Activated CD8-positive, alpha-beta memory T cell treated with anti-CD3 and anti-CD28 coated beads, Interleukin-2, amount 50 U/mL, for 4 hours (primary cell): ENCODE measurements at places on chromosomes 13 and 19.
A peak's percentile ranks its signal among the peaks of the same experiment; 100 is the strongest.

DNA sequence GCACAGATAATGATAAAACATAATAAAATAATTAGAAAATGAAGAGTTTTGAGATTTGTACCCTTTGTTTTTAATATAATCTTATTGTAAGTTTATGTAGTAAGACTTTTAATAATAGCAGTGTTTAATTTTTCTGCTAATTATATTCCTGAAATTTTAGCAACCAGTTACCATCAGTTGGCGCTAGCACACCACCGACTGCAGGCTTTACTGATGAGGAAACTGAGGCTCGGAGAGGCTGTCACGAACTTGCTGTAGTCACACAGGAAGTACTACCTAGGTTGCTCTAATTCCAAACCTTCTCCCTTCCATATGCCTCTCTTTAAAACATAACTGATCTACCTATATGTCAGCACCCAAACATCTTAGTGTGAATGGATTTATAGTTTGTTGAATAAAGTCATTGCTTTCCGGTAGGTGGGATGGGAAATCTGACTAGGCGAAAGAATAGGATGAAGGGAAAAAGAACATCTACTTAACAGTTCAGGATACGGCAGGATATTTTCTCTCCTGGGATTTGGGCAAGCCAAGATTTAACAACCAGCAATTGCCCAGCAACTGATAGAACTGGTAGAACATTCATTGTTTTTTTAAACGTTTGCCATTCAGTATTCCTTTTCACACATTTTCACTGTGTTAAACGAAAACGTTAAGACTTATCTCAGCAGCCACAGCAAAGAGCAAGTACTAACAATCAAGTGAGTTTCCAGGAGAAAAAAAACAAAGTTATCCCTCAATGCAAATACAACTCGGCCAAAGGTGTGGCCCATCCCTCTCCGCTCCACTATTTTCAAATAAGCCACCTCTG lies 822 bp upstream of the RFXAP start:
- DNase-seq = no peak

GRCh38 chr13:79112016-79112415 lies 294.0 kb downstream of the RBM26 start:
- no peak for DNase-seq

DNA sequence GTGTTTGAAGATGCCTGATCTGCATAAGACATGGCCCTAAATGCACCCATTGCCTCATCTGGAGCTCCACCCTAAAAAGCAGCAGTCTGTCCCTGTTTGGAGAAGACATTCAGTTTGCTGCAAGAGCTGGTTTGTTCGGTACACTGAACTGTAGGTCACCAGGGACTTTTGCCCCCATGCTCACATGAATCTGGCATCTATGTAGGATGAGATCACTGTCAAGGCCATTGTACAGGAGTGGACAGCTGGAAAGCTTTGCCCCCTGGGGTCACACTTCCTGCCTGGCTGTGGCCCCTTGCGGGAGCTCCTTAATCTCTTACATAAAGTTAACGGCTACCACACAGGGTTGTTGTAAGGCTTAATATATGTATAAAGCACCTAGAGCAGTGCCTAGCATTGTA lies 73.0 kb downstream of the IPO5 start:
- no peak for DNase-seq

- DNase-seq = no peak
Measured at GRCh38 chr13:37617173-37617572, 18.6 kb upstream of the POSTN start.

GRCh38 chr13:25686831-25687470 lies 315.2 kb downstream of the ATP8A2 start:
- no peak for DNase-seq

DNA sequence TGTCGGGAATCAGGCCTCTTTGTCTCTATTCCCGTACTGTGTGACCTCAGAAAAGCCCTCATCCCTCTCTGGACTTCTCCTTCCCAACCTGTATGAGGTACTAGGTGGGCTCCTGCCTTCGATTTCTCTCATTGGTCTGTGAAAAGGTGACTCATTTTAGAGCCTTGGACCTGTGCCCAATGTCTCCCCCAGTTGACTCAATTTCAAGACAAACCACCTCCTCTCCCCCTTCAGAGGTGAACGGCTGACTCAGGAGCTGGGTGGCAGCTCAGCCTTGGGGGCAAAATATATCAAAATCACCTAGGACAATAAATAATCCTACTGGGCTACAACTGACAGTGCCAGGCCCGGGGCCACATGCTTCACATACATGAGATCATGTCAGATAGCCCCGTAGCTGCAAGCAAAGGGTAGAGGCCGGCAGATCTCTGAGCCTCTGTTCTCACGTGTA lies 630 bp downstream of the COQ8B start:
- peak; percentile 82 for DNase-seq

GRCh38 chr13:35804901-35805300 lies 326.3 kb downstream of the DCLK1 start:
- no peak for DNase-seq

- no peak for DNase-seq
Measured at GRCh38 chr19:5964816-5965565, 12.9 kb downstream of the RANBP3 start.

- DNase-seq = no peak
Measured at GRCh38 chr13:105464249-105464648, 1071.2 kb downstream of the EFNB2 start.

DNA sequence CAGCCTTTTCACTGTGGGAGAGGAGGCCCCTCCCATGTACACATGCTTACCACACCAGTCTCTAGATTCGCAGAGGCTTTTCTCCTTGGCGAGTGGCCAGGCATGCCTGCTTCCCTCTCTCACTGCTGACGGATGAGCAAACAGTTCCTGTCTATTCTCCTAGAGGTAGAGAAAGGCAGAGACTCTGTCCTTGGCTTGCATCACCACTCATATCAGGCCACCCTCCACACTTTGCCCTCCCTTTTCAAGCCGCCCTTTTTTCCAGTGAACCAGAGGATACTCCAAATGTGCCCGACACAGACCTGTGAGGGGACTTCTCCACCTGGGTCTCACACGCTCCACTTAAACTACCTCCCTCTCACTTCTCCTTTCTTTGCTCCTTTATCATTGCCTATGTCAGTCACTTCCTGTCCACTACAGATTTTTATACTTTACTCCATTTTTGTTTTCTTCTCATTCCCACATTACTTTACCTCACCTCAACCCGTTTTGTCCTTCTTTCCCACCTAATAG lies 284.6 kb downstream of the DNAJC15 start:
- no peak for DNase-seq
